Cardiac ventricle fibroblast (primary cell): ENCODE measurements at places on chromosomes 2 and 18. TPM values are rescaled to one million over a fixed set of nuclear protein-coding genes. Genes with fewer than 3 reads are reported as not detected.

IL36G gene
- not detected in 2 replicates for total RNA-seq

IL37 gene
- total RNA-seq, result not detected in 2 replicates

ALK gene
- not detected in 2 replicates for total RNA-seq

NOSTRIN gene
- total RNA-seq, result 0.24 TPM in 1 of 2 replicates, not detected in the other

PXDN gene
- total RNA-seq, result 239 and 240 TPM in 2 replicates

GBX2 gene
- total RNA-seq, result not detected in 2 replicates

C2orf66 gene
- 0.20 and 0.56 TPM in 2 replicates for total RNA-seq

ACADL gene
- total RNA-seq, result not detected in 2 replicates

NDUFB3 gene
- 46.2 and 60.9 TPM in 2 replicates for total RNA-seq

GKN1 gene
- total RNA-seq, result not detected in 2 replicates

ANKRD30B gene
- total RNA-seq, result not detected in 2 replicates

GLS gene
- total RNA-seq, result 54.8 and 56.0 TPM in 2 replicates

BMP10 gene
- total RNA-seq, result not detected in 2 replicates

RNF149 gene
- total RNA-seq, result 38.0 and 39.5 TPM in 2 replicates

GALNT3 gene
- total RNA-seq, result 0.20 and 0.69 TPM in 2 replicates

KIF5C gene
- 0.05 and 0.25 TPM in 2 replicates for total RNA-seq
